ENCODE measurements at places on chromosomes 7 and 10.

- H3K27ac ChIP-seq: no peak overlapping the region
- H3K27me3 ChIP-seq: no peaks in the 10 kb centered on the region
- peak; percentile 45 for DNase-seq
- no peak overlapping the region for H3K4me3 ChIP-seq
- no peaks in the 10 kb centered on the region for H3K36me3 ChIP-seq
- H3K4me1 ChIP-seq: no peaks in the 10 kb centered on the region
These were observed 30.7 kb upstream of the TTYH3 start for GRCh38 chr7:2601065-2601464.

DNA sequence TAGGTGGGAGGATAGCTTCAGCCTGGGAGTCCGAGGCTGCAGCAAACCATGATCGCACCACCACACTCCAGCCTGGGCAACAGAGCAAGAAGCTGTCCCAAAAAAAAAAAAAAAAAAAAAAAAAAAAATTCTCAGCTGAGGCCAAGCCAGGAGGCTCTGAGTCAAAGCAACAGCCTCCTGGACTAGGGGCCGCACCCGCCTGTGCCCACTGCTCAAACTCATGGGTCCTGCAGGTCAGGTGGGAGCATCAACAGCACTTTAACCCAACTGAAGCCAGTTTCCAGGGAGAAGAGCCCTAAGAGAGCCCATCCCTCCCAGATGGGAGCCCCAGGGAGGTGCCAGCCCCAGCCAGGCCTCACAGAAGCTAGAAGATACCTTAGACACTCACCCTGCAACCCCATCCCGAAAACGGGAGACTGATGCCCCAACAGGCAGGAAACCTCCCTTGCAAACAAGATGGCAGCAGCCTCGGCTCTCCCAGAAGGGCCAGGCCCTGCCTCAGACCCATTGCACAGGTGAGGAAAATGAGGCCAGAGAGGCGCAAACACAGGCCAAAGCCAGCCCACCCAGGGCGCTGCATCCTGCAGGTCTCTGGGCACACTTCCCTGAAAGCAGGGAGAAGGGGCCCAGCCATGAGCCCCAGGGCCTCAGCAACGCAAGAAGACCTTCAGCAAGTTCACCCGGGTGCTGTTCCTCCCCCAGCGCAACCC is 11.0 kb downstream of the PDGFA start:
- peaks cover 2% of the 10 kb centered on the region for H3K36me3 ChIP-seq
- DNase-seq: no peak
- H3K27me3 ChIP-seq: no peaks in the 10 kb centered on the region
- peaks cover 11% of the 10 kb centered on the region for H3K4me1 ChIP-seq

DNA sequence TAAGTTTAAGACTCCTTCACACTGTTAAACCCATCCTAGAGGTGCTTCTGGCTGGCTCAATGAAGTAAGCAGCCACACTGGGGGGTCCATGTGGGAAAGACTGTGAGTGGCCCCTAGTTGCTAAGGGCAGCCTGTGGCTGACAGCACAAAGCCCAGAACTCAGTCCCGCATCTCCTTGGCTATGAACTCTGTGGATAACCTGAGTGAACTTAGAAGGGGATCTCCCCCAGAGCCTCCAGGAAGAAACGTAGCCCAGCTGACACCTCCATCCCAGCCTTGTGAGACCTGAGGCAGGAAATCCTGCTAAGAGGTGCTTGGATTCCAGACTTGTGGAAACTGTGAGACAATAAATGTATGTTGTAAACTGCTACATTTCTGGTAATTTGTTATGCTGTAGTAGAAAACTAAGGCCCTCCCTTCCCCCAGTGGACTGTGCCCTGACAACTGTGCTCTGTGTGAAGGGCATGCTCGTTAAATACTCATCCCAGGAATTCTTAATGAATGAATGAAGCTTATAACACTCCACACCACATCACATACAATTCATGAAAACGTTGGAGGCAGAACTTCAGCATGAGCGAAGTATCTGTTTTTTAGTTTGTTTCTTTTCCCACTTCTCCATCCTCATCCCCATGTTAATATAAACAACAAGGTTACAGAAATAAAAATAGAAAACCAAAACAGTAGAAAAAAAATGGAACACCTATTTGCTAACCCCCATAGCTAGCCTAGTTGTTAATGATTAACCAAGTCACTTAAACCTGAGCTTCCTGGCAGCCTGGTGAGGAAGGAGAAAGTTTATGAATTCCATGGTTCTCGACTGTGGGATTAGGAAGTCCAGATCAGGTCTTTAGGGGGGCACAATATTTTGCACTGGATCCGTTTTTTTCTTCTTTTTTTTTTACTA is 36.8 kb upstream of the AOAH start:
- no peaks in the 10 kb centered on the region for H3K27me3 ChIP-seq
- no peaks in the 10 kb centered on the region for H3K36me3 ChIP-seq
- DNase-seq: no peak
- H3K4me1 ChIP-seq: peaks cover 6% of the 10 kb centered on the region
- H3K27ac ChIP-seq: no peak overlapping the region
- H3K4me3 ChIP-seq: no peak overlapping the region

DNA sequence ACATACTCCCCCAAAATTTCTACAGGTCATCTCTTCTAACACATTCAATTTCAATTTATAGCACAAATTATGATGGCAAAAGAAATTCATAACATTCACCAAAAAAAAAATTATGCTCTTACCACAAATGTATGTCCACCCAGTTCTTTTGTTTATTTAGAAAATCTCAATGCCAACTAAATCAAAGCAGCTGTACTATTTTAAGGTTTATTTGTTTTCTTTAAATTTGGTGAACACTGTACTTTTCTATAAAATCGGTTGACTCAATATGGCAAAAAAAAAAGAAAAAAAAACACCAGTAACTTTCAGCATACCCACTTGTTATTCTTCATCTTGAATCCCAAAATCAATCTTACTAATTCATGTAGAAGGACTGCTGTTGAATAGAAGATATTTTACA is 225.7 kb downstream of the AGMO start:
- no peak overlapping the region for H3K4me3 ChIP-seq
- no peaks in the 10 kb centered on the region for H3K36me3 ChIP-seq
- DNase-seq: no peak
- no peaks in the 10 kb centered on the region for H3K27me3 ChIP-seq

GRCh38 chr10:127153181-127153580 is 43.2 kb downstream of the INSYN2A start:
- no peak overlapping the region for H3K27ac ChIP-seq
- DNase-seq: no peak
- H3K4me3 ChIP-seq: no peak overlapping the region
- H3K4me1 ChIP-seq: peaks cover 19% of the 10 kb centered on the region
- no peaks in the 10 kb centered on the region for H3K27me3 ChIP-seq
- no peaks in the 10 kb centered on the region for H3K36me3 ChIP-seq

DNA sequence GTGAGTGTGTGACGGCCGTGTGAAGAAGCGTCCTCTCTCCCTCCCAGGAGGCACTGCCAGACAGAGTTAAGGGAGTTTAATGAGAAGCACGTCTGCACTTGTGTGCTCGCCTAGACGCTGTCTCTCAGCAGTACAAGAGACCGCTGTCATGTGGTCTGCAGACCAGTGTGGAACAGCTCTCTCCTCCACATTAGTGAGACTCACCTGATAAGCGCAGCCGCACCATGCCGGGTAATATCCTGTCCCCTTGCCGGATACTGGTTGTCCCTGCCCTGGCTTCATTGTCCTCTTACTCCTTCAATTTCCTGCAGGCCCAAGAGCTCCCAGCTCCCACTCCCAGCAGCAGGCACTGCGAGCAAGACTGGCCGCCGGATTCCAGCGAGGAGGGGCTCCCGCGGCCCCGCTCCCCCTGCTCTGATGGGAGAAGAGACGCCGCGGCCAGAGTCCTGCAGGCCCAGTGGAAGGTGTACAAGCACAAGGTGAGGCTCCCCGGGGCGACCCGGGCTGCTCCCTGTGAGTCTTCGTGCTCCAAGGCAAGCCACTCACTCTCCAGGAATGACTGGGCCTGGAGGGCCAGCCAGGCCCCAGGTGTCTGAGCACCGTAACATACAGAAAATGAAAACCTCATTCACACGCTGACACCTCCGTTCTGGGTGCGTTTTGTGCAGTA is 33.5 kb upstream of the TTYH3 start:
- DNase-seq: peak; percentile 47
- H3K27ac ChIP-seq: no peak overlapping the region
- H3K27me3 ChIP-seq: no peaks in the 10 kb centered on the region
- H3K4me3 ChIP-seq: no peak overlapping the region

DNA sequence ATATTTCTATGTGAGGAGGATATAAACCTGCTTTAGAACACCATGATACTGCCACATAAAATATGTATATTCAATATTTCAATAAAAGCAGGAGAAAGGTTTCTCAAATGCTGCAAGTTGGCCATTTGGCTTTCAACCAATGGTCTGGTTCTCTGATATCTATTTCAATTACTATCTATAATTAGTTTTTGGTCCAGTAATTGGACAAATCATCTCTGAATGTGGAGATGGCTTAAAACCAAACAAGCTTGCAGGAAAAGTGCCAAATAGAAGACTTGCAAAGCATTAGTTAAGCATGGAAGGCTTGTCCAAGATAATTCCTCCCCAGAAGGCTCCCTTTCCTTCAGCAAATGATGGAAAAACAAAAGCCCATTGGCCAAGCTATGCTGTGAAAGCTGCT is 140.1 kb downstream of the CPEB3 start:
- H3K36me3 ChIP-seq: no peaks in the 10 kb centered on the region
- no peak for DNase-seq
- no peak overlapping the region for H3K4me3 ChIP-seq
- H3K4me1 ChIP-seq: no peaks in the 10 kb centered on the region
- H3K27me3 ChIP-seq: no peaks in the 10 kb centered on the region

DNA sequence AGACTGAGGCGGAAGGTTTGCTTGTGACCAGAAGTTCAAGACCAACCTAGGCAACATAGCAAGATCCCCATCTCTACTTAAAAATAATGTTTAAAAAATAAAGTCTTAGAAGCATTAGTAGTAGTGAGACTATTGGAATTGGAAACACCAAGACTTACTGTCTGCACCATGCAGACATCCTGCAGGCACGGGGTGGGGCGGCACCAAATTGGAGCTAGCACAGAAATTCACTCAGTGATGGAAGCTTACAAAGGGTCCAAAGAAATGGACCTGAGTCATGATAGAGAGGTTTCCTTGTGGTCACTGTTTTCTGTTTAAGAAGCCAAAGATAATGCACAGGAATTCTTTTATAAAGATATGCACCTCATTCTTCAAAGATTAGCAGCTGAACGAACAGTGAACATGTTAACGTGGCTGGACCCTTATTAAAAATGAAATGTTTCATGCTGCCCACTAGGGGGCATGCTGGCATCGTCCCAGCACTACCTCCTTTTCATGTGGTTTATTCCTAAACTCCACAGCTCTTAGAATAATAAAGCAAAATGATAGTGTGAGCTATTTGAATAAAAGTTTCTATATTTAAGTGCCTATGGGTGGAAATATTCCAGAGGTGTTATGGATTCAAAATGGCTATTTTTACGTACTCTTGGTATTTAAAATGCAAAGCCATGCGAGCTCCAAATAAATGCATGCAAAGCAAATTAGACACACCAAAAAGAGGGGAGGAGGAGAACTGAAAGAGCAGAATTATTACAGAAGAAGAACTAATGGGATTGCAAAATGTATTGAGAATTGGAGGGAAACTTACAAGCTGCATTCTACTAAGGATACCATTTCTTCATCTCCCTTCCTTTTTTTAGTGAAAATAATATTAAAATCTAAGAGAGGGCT is 28.6 kb downstream of the PDSS1 start:
- H3K27ac ChIP-seq: no peak overlapping the region
- H3K27me3 ChIP-seq: no peaks in the 10 kb centered on the region
- no peak overlapping the region for H3K4me3 ChIP-seq
- H3K36me3 ChIP-seq: peaks cover 26% of the 10 kb centered on the region
- H3K4me1 ChIP-seq: no peaks in the 10 kb centered on the region

DNA sequence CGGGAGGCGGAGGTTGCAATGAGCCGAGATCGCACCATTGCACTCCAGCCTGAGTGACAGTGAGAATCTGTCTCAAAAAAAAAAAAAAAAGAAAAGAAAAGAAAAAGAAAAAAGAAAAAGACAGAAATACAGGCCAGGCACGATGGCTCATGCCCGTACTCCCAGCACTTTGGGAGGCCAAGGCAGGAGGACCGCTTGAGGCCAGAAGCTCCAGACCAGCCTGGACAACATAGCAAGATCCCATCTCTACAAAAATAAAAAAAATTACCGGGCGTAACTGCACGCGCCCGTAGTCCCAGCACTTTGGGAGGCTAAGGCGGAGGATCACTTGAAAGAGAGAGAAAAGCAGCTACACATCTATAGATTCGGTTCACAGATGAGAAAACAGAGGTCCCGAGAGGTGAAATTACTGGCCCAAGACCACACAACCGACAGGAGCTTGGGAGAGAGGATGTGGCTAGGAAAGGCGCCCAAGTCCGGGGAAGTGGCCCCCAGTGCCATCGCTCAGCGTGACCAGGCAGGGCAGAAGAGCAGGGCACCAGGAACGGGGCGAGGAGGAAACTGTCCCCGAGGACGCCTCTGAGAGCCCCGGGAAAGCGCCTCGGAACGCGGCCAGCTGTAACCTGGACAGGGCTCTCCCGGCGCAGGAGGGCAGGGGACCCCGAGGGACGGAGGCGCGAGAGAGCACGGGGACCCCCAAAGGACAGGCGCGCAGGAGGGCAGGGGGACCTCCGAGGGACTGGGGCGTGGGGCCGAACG is 612 bp downstream of the SNX8 start:
- no peaks in the 10 kb centered on the region for H3K27me3 ChIP-seq
- DNase-seq: no peak
- H3K4me1 ChIP-seq: peaks cover 4% of the 10 kb centered on the region
- peak overlapping the region; percentile 35 for H3K27ac ChIP-seq
- peak overlapping the region; percentile 71 for H3K4me3 ChIP-seq

DNA sequence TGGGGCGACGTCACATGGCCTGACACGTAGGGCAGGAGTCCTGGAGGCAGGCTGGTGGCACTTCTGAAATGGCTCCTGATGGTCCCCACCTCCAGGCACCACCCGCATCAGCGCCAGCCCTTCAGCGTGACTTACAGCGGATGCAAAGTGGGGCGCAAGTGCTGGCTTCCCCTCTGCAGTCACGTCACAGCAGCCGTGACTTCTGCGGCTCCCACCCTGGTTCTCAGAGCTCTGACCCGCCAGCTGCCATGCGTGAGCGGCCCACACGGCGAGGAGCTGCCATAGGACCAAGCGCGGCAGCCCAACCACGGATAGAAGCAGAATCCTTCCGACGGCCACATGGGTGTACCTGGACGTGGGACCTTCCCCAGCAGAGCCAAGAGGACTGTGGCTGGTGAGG is 159.0 kb downstream of the ELFN1 start:
- no peak overlapping the region for H3K27ac ChIP-seq
- H3K36me3 ChIP-seq: no peaks in the 10 kb centered on the region
- no peak overlapping the region for H3K4me3 ChIP-seq
- DNase-seq: peak; percentile 35

- no peak overlapping the region for H3K4me3 ChIP-seq
- H3K4me1 ChIP-seq: no peaks in the 10 kb centered on the region
- H3K27ac ChIP-seq: peak overlapping the region; percentile 35
- peaks cover 64% of the 10 kb centered on the region for H3K36me3 ChIP-seq
- H3K27me3 ChIP-seq: no peaks in the 10 kb centered on the region
These were observed 113.8 kb downstream of the FGFR2 start for GRCh38 chr10:121484401-121484800.

- H3K27me3 ChIP-seq: no peaks in the 10 kb centered on the region
- H3K4me3 ChIP-seq: no peak overlapping the region
- no peaks in the 10 kb centered on the region for H3K36me3 ChIP-seq
- no peak for DNase-seq
- H3K4me1 ChIP-seq: no peaks in the 10 kb centered on the region
These were observed 34.8 kb upstream of the SFMBT2 start for GRCh38 chr10:7445474-7446185.

- H3K4me1 ChIP-seq: no peaks in the 10 kb centered on the region
- no peak for DNase-seq
- no peaks in the 10 kb centered on the region for H3K36me3 ChIP-seq
- H3K27ac ChIP-seq: no peak overlapping the region
These were observed 45.1 kb upstream of the AUTS2 start for GRCh38 chr7:69553190-69553589.

Data from H1 (cell line).